ENCODE measurements at places on chromosomes 6 and 20.

- DNase-seq = no peak
Observed at GRCh38 chr20:49740807-49741206, 27.1 kb upstream of the B4GALT5 start.

DNA sequence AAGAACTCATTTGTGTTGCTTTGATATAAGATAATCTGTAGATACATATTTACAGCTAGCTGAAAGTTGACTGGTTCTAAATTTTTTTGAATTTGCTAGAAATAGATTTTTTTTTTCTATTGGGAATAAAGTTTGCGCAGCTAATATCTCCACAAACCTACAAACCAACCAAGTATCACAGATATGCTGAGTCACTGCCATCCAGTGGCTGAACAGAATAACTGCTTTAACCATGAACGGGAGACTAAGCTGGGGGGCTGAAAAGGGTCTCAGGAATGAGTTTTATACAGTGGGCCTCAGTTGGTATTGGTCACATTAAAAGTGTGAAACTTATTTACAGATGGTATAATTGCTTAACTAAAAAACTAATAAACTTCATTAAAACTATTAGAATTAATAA, 326.7 kb upstream of the CNR1 start:
- DNase-seq = no peak

- no peak for DNase-seq
Observed at GRCh38 chr6:156944412-156944811, 167.2 kb downstream of the ARID1B start.

GRCh38 chr6:126628125-126628524, 288.2 kb downstream of the CENPW start:
- no peak for DNase-seq

GRCh38 chr6:69693762-69694161, 103.0 kb downstream of the LMBRD1 start:
- DNase-seq = no peak

DNA sequence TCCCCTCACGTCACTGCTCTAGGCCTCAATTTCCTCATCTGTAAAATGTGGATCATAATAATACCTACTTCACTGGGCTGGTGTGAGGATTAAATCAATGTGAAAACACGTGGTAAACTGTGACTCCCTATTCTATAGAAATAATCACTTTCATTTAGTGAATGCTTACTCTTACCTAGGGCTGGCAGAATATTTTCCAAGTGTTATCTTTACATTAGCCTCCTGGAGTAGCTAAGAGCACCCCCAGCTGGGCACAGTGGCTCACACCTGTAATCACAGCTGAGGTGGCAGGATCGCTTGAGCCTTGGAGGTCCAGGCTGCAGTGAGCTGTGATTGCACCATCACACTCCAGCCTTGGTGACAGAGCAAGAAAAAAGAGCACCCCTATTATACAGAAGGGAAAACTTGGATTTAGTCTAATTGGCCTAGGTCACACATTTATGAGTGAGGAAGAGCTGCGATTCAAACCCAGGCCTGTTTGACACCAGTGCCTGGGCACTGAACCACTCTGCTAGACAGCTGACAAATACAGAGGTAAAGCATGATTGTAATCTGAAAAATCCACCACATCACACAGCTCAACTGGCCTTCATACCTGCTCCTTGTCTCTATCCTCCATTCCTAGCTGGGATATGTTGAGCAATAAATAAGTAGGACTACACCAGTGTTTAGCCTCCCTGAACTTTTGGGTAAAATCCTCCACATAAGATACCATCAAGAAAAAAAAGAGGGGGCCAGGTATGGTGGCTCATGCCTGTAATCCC, 1.4 kb upstream of the SNTA1 start:
- no peak for DNase-seq
